SJSA1 (cell line): ENCODE measurements at places on chromosomes 1 and 21.
A peak's percentile ranks its signal among the peaks of the same experiment; 100 is the strongest.

- no peak for DNase-seq
Measured at GRCh38 chr1:228294717-228295116, 86.9 kb downstream of the OBSCN start.

DNA sequence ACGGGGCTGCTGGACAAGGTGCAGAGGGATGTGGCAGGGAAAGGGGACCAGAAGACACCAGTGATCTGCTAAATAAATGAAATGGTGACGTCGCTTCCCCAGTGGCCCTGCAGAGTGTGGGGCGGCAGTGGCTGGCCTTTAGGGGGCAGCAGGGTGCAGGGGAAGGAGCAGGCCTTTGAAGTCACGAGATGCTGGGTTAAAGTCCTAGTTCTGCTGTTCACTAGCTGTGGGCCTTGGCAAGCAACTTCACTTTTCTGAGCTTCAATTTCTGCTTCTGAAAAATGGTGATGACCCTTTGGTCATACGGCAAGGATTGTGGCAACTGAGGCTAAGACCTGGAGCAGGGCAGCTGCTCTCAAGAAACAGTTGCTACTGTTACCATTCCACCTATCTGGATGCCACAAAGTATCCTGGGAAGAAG is 9.2 kb upstream of the GALE start:
- DNase-seq = peak; percentile 51

- DNase-seq = no peak
Measured at GRCh38 chr1:210049616-210050015, 111.6 kb downstream of the SYT14 start.

DNA sequence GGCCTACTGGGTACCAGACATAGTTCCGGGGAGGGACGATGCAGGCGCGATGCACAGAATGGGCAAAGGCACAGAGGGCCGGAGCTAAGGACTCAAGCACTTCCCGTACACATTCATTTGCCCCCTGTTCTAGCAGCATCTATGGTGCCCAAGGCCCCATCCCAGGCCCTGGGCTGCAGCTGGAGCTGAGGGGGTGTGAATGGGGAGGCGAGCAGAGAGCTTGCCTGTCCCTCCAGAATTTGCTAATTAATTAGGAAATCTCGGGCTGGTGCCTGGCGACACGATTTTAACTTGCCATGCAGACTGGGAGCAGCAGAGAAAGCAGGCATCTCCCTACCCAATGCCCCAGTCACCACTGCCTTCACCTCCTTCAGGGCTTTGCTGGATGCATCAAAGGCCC is 35.9 kb downstream of the EPHA2 start:
- DNase-seq = no peak

DNA sequence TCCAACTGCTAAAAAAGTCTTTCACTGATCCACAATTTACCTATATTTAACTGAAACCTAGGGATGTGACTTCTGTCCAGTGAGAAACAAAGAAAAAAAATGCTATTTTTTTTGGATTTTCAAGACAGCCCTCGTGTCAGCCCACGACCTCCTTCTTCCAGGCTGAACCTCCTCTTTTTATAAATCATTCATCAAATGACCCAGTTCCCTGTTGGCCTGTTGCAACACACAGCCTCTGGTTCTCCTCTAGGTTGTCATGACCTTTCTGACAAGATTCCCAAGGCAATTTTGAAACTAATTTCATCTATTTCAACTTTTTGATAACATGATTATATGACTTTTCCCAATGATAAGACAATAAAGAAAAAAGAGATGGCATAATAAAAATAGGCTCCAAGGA is 74.6 kb downstream of the PGBD5 start:
- no peak for DNase-seq

DNA sequence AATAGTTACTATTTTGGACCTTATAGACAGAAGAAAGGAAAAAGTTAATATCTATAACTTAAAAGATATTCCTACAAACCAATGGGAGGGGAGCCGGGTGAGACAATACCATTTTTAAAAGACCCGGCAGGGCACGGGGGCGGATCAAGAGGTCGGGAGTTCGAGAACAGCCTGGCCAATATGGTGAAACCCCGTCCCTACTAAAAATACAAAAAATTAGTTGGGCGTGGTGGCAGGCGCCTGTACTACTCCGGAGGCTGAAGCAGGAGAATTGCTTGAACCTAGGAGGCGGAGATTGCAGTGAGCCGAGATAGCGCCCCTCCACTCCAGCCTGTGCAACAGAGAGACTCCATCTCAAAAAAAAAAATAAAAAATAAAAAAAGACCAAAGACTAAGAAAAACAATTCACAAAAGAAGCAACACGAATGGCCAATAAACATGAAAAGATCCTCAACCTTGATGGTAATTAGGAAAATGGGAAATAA is 1.2 kb upstream of the PSMB2 start:
- no peak for DNase-seq
